Sigmoid colon (tissue), 7 donors: ENCODE measurements at places on chromosomes 5 and 9.

- no peaks in the 10 kb centered on the region for H3K27me3 ChIP-seq
- H3K27ac ChIP-seq, result no peak overlapping the region
- no peak overlapping the region for H3K4me3 ChIP-seq
- H3K4me1 ChIP-seq, result no peaks in the 10 kb centered on the region
- no peak for DNase-seq
- peaks cover 8% of the 10 kb centered on the region for H3K36me3 ChIP-seq
These were observed 28.6 kb downstream of the DDX31 start for GRCh38 chr9:132641216-132641615.

DNA sequence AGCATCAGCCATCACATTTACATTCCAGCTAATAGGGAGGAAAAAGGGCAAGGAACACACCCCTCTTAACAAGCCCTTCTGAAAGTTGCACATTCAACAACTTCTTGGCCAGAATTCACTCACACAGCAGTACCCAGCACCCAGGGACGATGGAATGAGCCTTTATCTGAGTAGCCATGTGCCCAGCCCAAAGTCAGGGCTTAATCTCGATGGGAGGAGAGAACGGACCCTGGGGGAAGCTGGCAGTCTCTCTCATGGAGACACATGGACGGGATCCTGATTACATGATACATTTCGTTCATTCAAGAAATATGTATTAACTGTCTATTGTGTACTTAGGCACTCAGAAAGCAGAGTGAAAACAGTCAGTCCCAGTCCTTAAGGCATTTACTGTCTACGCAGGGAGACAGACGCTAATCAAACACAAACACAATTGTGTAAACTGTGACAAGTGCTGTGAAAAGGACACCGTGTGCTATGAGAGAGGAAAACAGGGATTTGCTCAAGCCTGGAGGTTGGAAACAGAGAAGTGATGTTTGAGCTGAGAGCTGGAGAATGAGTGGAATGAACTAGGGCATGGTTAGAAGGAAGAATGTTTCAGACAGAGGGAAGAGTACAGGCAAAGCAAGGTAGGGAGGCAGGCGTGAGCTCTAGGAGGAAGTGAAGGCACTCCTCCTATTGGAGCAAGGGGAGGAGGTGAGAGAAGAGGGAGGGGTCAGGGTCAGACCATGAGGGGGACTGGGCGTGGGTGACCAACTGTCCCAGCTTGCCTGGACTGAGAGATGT is 7.4 kb downstream of the OTULINL start:
- H3K4me1 ChIP-seq, result no peaks in the 10 kb centered on the region
- no peaks in the 10 kb centered on the region for H3K36me3 ChIP-seq
- no peaks in the 10 kb centered on the region for H3K27me3 ChIP-seq
- H3K27ac ChIP-seq, result no peak overlapping the region

- DNase-seq, result no peak
- no peaks in the 10 kb centered on the region for H3K4me1 ChIP-seq
- no peak overlapping the region for H3K27ac ChIP-seq
- H3K36me3 ChIP-seq, result no peaks in the 10 kb centered on the region
- H3K4me3 ChIP-seq, result no peak overlapping the region
- H3K27me3 ChIP-seq, result no peaks in the 10 kb centered on the region
These were observed 16.4 kb downstream of the CSF1R start for GRCh38 chr5:150069672-150070627.

- no peak for DNase-seq
- peaks cover 7% of the 10 kb centered on the region for H3K4me1 ChIP-seq
- H3K27ac ChIP-seq, result no peak overlapping the region
- no peaks in the 10 kb centered on the region for H3K27me3 ChIP-seq
These were observed 136.7 kb upstream of the MOCS2 start for GRCh38 chr5:53246042-53246836.

DNA sequence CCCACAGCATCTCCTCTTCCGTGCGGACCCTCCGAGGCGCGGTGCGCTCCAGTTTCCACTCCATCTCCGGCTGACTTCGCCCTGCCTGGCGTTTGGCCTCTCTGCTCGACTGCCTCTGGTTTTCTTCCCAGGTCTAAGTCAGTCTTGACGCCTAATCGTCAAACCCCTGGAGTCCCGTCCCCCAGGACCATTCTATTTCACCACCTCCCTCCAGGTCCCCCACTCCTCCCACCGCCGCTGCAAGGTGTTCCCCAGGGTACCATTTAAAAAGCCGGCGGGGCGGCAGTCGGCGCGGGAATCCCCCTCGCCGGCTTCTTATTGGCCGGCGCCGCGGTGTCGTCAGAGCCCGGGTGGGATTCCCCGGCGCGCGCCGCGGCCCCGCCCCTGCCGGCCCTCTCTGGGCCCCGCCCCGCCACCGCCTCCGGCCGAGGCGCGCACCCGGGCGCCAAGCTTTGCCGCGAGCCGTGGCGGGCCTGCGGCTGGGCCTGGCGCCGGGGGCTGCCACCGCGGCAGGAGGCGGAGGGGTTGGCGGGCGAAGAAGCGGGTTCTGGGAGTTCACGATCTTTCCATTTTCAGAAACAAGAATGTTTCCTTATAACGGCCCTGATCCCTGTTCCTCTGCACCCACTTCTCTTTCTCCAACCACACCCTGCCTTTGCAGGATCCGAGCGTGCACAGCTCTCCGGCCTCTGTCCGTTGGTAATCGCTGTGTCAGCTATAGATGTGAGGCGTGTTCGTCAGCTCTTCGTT is at the start of gene CDC20B:
Gene CDC20B, minus strand, starts transcription at position 241 of the 750 bp plus-strand sequence. Its CDS starts 177 bp downstream, at position 64.
- peak; percentile 78 for DNase-seq
- H3K36me3 ChIP-seq, result no peaks in the 10 kb centered on the region

- no peak overlapping the region for H3K27ac ChIP-seq
- H3K4me1 ChIP-seq, result no peaks in the 10 kb centered on the region
- no peaks in the 10 kb centered on the region for H3K27me3 ChIP-seq
- no peaks in the 10 kb centered on the region for H3K36me3 ChIP-seq
- no peak overlapping the region for H3K4me3 ChIP-seq
These were observed 1772.4 kb upstream of the CDH9 start for GRCh38 chr5:28810751-28811136.
